AG08395 (cell line): ENCODE measurements at places on chromosomes 7 and 10.
A peak's percentile ranks its signal among the peaks of the same experiment; 100 is the strongest.

GRCh38 chr10:91309711-91310110 lies 89.2 kb downstream of the PCGF5 start:
- no peak for DNase-seq

GRCh38 chr10:6445671-6446316 lies 134.3 kb downstream of the PRKCQ start:
- DNase-seq = peak; percentile 46

DNA sequence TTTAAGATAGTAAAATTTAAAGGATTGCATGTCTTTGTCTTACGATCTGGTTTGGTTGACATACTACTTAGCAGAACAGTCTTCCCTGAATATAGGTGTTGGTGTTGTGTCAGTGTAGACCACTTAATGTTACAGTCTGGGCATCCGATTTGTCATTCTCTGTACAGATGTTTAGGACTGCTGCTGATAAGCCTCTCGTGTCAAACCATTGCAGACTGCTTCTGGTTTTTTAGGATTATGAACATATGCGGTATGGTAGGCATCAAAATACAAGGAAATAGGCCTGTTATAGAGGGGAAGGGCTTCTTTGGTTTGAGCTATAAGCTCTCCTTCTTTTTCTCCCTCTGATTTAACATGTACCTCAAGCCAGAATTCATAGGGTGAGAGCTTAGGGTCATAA lies 7.4 kb downstream of the CYP3A43 start:
- no peak for DNase-seq

DNA sequence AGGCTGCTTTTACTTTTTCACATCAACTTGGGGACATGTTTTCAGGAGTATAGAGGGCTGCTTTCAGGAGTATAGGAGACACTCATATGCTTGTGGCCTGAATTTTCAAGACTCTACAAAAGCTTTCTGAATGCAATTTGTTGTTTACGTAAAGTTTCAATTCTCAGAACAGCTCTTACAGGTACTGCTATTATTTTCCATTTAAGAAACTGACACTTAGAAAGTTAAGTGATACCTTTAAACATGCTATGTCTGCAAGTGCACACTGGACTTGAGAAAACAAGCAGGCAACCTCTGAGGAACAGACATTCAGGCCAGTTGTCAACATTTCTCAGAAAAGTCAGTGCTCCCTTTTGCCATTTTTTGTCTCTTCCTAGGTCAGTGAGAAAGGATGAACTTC lies 70.0 kb upstream of the PHYHIPL start:
- no peak for DNase-seq

DNA sequence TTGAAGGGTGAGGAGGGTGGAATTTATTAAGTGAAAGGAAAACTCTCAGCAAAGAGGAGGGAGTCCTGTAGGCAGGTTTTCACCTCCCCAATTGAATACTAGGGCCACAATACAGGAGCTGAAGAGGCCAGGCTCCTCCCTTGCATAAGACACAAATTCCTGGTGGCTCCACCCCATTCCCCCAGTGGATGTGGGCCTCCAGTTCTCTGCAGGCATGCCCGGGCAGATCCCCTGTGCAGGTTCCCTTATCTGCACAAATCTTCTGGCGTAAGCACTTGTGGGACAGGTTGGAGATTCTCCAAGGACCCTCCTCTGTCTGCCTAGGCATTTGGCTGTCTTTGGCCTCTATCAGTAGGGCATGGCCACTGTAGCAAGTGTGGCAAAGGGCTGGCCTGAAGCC lies 847.1 kb upstream of the MBL2 start:
- no peak for DNase-seq

DNA sequence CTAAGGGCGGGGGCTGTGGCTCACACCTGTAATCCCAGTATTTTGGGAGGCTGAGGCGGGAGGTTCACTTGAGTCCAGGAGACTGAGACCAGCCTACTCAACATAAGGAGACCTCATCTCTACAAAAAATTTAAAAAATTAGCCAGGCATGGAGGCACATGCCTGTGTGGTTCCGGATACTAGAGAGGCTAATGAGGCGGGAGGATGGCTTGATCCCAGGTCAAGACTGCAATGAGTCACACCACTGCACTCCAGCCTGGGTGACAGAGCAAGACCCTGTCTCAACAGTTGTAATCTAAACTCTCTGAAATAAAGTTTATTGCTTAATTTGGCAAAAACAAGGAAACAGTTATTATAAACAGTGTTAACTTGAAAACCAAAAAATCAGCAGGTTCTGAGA lies 123.3 kb downstream of the USP6NL start:
- DNase-seq = no peak

- DNase-seq = no peak
Observed at GRCh38 chr7:52325237-52325636, 710.2 kb upstream of the POM121L12 start.

- DNase-seq = no peak
Observed at GRCh38 chr10:121322776-121323175, 275.5 kb downstream of the FGFR2 start.

DNA sequence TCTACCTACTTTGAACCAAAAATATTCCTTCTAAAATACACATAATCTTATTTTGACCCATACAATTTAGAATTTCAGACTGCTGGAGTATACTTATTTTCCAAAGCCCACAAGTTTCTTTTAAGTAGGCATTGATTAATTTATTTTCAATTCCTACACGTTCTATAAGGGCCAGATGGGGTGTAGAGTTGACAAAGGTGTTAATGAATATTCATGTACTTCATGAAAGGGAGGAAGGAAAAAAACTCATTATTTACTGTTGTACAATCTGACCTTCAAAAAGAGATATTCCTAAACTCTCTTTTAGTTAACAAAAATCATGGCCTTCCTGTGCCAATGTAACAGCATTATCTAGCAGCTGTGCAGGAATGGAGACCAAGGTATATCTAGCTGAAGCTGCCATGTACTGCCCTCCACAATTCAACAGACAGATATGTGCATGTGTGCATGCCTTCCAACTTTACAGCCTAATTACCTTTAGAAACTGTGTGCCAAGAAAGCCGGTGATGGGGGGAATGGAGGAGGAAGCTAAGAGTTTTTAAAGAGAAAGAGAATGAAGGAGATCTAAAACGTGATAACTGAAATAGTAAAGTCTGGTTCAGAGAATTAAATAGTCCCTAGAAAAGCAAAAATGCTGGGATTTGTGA lies 108.9 kb downstream of the UPF2 start:
- DNase-seq = no peak

DNA sequence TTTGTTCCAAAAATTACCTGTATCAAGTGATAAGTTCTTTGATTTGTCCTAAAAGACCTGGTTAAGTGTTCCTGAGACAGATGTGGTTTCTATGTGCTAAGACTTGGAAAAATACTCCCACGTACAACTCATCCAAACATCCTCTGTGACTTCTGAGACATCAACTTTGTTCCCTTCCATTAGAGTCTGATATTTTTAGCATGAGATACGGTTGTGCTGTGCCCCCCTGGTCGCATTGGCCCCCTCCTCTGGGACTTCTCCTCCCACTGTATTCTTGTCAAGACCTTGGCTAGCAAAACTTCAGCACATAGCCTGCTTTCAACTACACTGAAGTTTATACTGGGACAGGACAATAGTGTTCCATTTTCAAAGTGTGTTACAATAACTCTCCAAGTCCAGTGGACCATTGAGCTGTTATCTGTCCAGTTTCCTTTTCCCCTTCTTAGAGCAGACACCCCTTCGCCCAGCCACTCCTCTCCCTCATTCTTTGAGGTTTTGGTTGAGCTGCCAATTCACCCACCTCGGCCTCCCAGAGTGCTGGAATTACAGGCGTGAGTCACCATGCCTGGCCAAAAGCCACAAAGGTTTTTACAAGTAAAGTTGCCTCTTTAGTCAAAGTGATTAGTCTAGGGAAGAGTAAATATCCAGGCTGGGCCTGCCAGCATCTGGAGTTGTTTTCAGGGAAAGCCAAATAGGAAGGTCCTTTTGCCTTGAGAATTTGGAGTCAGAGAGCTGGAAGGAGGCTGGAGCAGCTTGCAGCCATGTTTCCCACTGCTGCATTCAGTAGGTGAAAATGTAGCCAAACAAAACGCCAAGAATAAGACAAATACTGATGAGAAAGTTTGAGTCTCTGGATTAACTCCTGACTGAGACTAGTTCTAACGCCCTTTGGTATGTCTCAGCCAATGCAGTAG lies 17.8 kb upstream of the PDLIM1 start:
- peak; percentile 83 for DNase-seq

DNA sequence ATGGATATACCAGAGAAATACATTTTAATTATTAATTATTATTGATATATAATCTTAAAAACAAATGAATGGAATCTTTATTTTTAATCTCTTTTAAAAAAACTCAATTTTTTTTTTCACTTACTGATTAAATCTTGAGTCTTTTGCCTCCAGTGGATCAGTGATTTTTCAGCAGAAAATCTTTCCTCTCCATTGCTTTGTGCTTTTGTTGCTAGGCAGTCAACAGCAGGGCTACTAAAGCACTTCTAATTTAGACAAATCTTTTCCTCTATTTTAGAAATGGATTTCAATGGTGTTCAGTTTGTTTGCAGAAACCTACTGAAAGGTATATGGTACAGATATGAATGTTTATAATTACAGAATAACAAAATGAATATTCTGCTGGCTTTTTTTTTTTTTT lies 143.6 kb downstream of the ST7 start:
- no peak for DNase-seq

- DNase-seq = no peak
Observed at GRCh38 chr7:117064688-117065087, 111.4 kb downstream of the ST7 start.

DNA sequence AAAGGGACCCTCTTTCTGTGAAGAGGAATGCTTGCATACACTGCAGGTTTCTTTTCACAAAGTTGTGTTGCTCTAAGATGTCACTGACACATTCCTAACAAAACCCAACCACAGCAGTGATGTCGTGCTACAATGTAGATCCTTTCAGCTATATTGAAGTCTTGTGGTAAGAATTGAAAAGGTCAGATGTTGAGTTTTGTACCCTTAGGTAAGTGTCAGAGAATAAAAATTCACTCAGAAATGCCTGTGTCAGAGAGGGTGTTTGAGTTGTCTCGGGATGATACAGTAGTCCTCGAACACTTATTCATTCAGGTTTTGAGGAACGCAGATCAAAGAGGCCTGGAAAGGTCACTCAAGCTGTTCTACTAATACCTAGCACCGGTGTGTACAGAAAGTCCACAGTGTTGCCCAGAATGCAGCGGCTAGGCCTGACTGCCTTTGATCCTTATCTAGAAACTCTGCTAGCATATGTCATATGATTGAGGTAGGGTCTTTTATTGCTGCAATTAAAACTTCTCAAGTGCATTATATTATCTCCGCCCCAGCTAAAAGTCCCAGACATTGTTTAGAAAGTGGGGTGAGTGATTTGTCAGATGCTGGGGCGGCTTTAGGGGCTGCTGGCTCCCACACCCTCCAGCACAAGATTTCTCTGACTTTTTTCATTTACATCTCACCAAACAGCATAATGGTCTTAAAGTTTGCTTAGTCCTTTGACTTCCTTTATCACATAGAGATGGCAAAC lies 26.0 kb downstream of the RNF32 start:
- DNase-seq = no peak

DNA sequence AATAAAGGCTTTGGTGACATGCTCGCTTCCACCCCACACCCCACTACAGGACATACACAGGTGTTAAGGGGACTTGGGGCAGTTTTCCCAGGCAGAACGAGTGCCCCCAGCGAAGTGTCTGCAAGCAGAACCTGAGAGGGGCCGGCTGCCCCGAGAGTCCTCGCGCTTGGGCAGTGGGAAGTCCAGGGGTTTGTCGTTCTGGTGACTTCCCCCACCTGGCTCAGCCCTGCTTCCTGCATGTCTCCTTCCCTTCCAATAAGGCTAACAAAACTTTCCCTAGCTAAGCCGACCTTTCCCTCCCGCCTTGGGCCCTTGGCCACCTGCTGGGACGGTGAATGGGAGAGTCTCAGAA lies 916 bp downstream of the VWA2 start:
- DNase-seq = no peak

GRCh38 chr7:79211724-79212123 lies 241.7 kb downstream of the MAGI2 start:
- DNase-seq = no peak

GRCh38 chr7:151514461-151515275 lies 5.0 kb downstream of the RHEB start:
- DNase-seq = no peak

DNA sequence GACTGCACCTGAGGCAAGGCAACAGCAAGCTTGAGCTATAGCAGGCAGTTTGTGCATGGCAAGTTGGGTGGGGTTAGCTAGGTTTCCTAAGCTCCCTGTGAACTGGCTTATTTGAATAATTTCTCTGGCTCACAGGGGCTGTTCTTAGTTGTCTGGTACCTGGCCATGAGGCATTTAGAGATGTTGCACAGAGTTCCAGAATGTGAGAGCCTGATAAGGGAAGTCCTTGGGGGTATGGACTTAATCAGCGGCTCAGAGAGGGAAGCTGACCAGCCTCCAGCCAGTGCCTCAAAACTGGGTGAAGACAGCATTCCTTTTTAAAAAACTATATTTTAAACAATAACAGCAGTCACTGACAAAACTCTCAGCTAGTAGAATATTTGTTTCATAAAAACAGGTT lies 307.4 kb downstream of the FZD1 start:
- DNase-seq = no peak
